ENCODE measurements at places on chromosomes 4 and X.
A peak's percentile ranks its signal among the peaks of the same experiment; 100 is the strongest.

DNA sequence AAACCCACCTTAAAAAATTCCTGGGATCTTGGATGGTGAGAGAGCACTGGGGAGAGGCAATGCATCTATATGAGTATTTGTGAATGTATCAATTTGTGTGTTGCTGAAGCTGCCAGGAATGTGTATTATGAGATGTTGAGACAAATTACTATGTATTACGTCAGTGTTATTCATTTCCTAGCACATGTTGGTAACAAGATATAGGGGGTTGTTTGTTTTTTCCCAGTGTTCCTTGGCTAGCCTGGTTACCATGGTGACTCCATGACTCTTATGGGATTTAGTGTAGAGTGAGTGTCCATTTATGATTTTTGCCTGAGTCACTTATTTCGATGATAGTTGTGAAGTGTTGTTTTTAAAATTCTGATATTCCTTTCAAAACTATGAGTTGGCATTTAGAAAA lies 65.6 kb downstream of the RAB40A start:
- H3K27me3 ChIP-seq, result no peaks in the 10 kb centered on the region
- no peaks in the 10 kb centered on the region for H3K4me1 ChIP-seq
- peaks cover 62% of the 10 kb centered on the region for H3K36me3 ChIP-seq
- no peak overlapping the region for H3K4me3 ChIP-seq
- H3K27ac ChIP-seq, result no peak overlapping the region
- no peak for DNase-seq

- no peaks in the 10 kb centered on the region for H3K27me3 ChIP-seq
- H3K27ac ChIP-seq, result peak overlapping the region; percentile 4
- peaks cover 13% of the 10 kb centered on the region for H3K4me1 ChIP-seq
- DNase-seq, result no peak
- H3K4me3 ChIP-seq, result no peak overlapping the region
Measured at GRCh38 chr4:185298728-185299430, 89.5 kb downstream of the SNX25 start.

DNA sequence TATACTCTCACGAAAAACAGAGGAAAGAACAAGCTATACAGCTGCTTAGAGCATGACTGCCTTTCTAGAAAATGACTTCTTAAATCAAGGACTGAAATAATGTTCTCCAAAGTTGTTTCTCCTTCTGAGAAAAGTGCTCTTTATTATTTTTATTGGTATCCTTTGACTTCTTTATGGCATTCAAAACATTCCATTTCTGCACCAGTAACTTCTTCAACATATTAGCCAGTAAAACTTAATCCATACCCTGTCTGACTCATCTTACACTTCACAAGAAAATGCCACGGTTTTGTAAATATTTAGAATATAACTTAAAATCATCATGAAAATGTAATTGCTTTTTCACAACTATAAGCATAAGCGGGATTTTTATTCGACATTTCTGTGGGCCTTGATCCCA lies 180.4 kb downstream of the NR3C2 start:
- H3K27ac ChIP-seq, result no peak overlapping the region
- peaks cover 15% of the 10 kb centered on the region for H3K4me1 ChIP-seq
- no peak for DNase-seq
- no peaks in the 10 kb centered on the region for H3K36me3 ChIP-seq
- H3K27me3 ChIP-seq, result peaks cover 7% of the 10 kb centered on the region

GRCh38 chr4:143232277-143232676 lies 47.6 kb downstream of the USP38 start:
- no peak overlapping the region for H3K27ac ChIP-seq
- DNase-seq, result no peak
- peaks cover 7% of the 10 kb centered on the region for H3K4me1 ChIP-seq
- no peaks in the 10 kb centered on the region for H3K27me3 ChIP-seq
- no peaks in the 10 kb centered on the region for H3K36me3 ChIP-seq
- H3K4me3 ChIP-seq, result no peak overlapping the region

GRCh38 chrX:47098338-47099094 lies 20.3 kb downstream of the RGN start:
- H3K27ac ChIP-seq, result no peak overlapping the region
- peaks cover 6% of the 10 kb centered on the region for H3K27me3 ChIP-seq
- DNase-seq, result no peak
- H3K36me3 ChIP-seq, result no peaks in the 10 kb centered on the region
- H3K4me1 ChIP-seq, result no peaks in the 10 kb centered on the region
- no peak overlapping the region for H3K4me3 ChIP-seq

DNA sequence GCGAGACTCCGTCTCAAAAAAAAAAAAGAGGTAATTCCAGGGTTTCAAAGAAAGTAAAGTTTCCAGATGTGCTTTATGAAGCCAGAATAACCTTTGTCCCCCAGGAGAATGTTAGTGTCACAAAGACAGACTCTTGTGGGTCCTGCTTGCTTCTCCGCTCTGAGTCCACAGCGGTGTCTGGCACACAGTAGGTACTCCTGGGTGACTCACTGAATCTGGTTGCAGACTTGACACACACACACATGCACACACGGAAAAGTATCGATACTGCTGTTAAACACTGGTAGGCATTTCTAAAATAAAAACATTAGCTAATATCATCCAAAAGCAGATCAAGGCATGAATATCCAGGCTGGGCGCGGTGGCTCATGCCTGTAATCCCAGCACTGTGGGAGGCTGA lies 22.9 kb downstream of the TMEM187 start:
- H3K27ac ChIP-seq, result no peak overlapping the region
- H3K4me3 ChIP-seq, result no peak overlapping the region
- H3K36me3 ChIP-seq, result no peaks in the 10 kb centered on the region
- H3K27me3 ChIP-seq, result peaks cover 3% of the 10 kb centered on the region
- peaks cover 26% of the 10 kb centered on the region for H3K4me1 ChIP-seq

- peak; percentile 77 for DNase-seq
- no peak overlapping the region for H3K4me3 ChIP-seq
- peak overlapping the region; percentile 75 for H3K27ac ChIP-seq
- no peaks in the 10 kb centered on the region for H3K36me3 ChIP-seq
- peaks cover 58% of the 10 kb centered on the region for H3K4me1 ChIP-seq
Measured at GRCh38 chrX:107484002-107484726, 34.7 kb downstream of the FRMPD3 start.

- H3K4me3 ChIP-seq, result no peak overlapping the region
- H3K36me3 ChIP-seq, result peaks cover 80% of the 10 kb centered on the region
- H3K4me1 ChIP-seq, result no peaks in the 10 kb centered on the region
Measured at GRCh38 chrX:136856050-136856449, 24.5 kb downstream of the RBMX start.

DNA sequence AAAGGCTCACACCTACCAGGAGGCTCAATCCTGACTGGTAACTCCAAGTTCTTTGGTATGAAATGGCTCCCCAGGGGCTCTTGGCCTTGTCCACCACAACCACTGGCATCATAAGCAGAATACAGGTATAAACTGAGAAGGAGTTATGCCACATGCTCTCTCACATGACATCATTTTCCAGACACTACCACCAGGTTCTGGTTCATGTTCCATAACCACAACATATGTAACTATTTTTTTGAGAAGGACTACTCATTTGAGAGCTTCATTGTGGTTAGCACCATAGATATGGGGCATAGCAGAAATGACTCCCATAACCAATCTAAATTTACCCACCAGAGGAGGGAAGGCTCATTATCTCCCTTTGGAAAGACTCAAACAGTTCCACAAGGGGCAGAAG lies 19.6 kb downstream of the PRDM5 start:
- peaks cover 65% of the 10 kb centered on the region for H3K36me3 ChIP-seq
- no peaks in the 10 kb centered on the region for H3K4me1 ChIP-seq
- H3K27me3 ChIP-seq, result no peaks in the 10 kb centered on the region
- no peak for DNase-seq

- no peaks in the 10 kb centered on the region for H3K27me3 ChIP-seq
- no peak overlapping the region for H3K4me3 ChIP-seq
- no peaks in the 10 kb centered on the region for H3K4me1 ChIP-seq
- H3K27ac ChIP-seq, result no peak overlapping the region
- peaks cover 5% of the 10 kb centered on the region for H3K36me3 ChIP-seq
- DNase-seq, result no peak
Measured at GRCh38 chr4:116101321-116101720, 984.1 kb downstream of the TRAM1L1 start.

GRCh38 chrX:18890049-18890381 lies 93.9 kb downstream of the PHKA2 start:
- no peak for DNase-seq
- peaks cover 6% of the 10 kb centered on the region for H3K27me3 ChIP-seq
- no peaks in the 10 kb centered on the region for H3K36me3 ChIP-seq
- peaks cover 10% of the 10 kb centered on the region for H3K4me1 ChIP-seq
- no peak overlapping the region for H3K4me3 ChIP-seq

GRCh38 chr4:8176547-8177399 lies 18.2 kb upstream of the ABLIM2 start:
- H3K27ac ChIP-seq, result peak overlapping the region; percentile 71
- H3K27me3 ChIP-seq, result peaks cover 15% of the 10 kb centered on the region
- no peaks in the 10 kb centered on the region for H3K36me3 ChIP-seq
- peak overlapping the region; percentile 11 for H3K4me3 ChIP-seq
- DNase-seq, result peak; percentile 66

GRCh38 chr4:116942315-116942714 lies 143.1 kb downstream of the TRAM1L1 start:
- no peak overlapping the region for H3K27ac ChIP-seq

GRCh38 chr4:5788144-5788543 lies 77.1 kb downstream of the EVC start:
- peaks cover 61% of the 10 kb centered on the region for H3K36me3 ChIP-seq
- no peaks in the 10 kb centered on the region for H3K27me3 ChIP-seq
- no peaks in the 10 kb centered on the region for H3K4me1 ChIP-seq

DNA sequence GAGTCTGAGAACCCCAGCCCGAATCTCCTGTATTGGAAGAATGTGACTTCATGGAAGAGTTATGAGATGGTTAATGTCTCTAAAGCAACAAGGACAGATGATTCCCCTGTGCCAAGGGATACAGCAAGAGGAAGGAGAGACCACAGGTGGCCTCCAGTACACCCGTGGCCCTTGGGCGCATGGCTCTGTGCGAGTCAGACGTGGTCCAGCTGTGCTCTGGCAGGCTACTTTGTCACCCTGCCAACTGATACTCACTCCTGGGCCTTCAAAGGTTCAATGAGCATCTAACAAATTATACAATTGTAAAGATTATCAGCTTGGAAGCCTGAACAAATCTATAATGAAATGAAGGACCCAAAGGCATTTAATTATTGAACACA lies 71.7 kb downstream of the NYX start:
- H3K4me3 ChIP-seq, result no peak overlapping the region
- H3K27ac ChIP-seq, result no peak overlapping the region
- H3K36me3 ChIP-seq, result peaks cover 13% of the 10 kb centered on the region
- no peaks in the 10 kb centered on the region for H3K27me3 ChIP-seq
- peaks cover 34% of the 10 kb centered on the region for H3K4me1 ChIP-seq
- DNase-seq, result no peak

- H3K27me3 ChIP-seq, result peaks cover 29% of the 10 kb centered on the region
- no peak overlapping the region for H3K4me3 ChIP-seq
- H3K27ac ChIP-seq, result no peak overlapping the region
- H3K36me3 ChIP-seq, result no peaks in the 10 kb centered on the region
Measured at GRCh38 chr4:8840816-8841455, 30.7 kb downstream of the HMX1 start.

DNA sequence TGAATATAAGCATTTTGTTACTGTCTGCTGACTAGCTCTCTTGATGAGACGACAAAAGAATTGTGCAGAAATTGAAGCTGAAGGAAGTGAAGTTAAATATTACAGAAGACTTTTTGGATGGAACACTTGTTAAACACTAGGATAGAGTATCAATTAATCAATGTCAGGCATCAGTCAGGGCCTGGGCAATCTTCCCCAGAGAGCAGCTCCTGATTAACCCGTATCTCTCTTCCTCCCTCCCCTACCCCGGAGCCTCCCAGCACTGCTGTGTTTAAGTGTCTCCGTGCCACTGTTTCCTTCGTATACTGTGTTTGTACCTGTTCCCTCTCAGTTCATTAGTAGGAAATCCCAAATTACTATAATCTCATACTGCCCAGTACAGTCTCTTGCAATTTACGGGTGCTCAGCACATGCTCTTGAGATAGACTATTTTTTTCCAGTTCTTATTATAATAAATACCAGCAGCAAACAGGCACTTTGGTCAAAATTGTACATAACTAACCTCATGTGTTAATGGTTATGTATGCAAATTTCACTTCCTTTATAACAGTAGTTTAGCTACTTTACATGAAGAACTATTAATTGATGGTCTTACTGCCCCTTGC lies 765.7 kb upstream of the FTHL17 start:
- no peaks in the 10 kb centered on the region for H3K36me3 ChIP-seq
- no peak for DNase-seq
- no peak overlapping the region for H3K27ac ChIP-seq
- no peaks in the 10 kb centered on the region for H3K27me3 ChIP-seq
- H3K4me1 ChIP-seq, result no peaks in the 10 kb centered on the region

DNA sequence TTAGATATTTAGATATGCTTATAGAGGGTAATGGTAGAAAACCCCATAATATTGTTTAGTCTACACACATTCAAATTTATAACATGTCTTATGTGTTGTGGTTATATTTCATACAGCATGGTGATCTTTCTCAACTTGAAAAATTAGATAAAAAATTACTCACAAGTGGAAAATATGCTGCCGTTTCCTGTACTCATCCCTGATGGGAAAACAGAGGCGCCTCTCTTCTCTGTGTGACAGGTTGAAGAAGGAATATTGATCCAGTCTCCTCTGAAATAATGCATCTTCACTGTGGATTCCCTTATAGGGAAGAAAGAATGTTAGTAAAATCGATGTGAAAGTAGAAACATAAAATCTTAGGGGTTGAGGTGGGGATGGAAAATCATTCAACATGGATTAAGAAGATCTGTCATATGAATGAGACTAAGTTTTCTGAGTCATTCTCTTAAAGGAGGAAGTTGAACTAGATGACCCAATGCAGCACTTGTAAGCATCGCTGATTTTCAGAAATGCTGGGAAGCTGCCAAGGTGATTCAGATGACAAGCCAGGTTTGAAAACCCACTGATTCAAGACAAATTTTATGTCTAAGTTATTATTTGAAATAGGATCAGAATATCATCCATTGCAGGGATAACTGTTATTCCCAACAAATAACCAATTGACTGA lies 70.7 kb downstream of the ANKRD50 start:
- H3K27ac ChIP-seq, result no peak overlapping the region
- peaks cover 7% of the 10 kb centered on the region for H3K4me1 ChIP-seq
- H3K4me3 ChIP-seq, result no peak overlapping the region
- no peaks in the 10 kb centered on the region for H3K36me3 ChIP-seq
- no peaks in the 10 kb centered on the region for H3K27me3 ChIP-seq

Data from nephron progenitor cell (in vitro differentiated cells).